Non-pigmented ciliary epithelial cell (primary cell): ENCODE measurements at places on chromosomes 1 and 21.

DNA sequence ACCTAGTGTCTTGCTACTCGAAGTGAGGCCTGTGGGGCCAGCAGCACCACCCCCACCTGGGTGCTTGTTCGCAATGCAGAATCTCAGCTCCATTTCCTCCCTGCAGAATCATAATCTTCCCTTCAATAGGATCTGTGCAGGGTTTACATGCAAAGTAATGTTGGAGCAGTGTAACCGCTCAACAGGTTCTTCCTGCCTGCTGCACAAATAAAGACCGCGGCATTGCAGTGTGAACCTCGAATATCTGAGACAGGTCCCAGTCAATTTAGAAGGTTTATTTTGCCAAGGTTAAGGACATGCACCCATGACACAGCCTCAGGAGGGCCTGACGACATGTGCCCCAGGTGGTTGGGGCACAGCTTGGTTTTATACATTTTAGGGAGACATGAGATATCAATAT is 119.2 kb downstream of the TLR5 start:
- no peak for DNase-seq

GRCh38 chr1:59045636-59046035 is 251.3 kb upstream of the FGGY start:
- no peak for DNase-seq

DNA sequence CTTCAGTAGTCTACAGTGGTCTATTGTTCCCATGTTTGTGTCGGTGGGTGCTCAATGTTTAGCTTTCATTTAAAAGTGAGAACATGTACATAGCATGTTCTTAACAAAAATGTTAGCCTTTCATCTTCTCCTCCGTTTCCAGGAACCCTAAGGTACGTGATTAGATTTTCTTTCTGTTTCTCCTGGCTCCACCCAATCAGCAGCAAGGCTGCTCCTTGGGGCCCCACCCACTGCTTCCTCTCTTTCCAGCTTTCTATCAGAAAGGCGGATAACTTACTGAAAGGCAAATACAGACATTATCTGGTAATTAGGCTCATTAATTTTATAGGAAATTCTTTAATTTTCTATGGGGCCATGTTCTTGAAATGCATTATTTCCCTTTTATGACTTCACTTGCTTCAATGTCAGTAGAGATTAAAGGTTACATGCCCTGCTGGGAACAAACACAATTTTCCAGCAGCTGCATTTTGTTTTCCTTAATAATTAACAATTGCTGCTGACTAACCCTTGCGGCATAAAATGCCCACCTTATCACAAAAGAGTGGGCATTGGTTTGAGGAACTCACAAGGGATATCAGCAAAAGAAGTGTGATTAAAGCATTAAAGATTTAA is 324.9 kb upstream of the SNX7 start:
- no peak for DNase-seq

DNA sequence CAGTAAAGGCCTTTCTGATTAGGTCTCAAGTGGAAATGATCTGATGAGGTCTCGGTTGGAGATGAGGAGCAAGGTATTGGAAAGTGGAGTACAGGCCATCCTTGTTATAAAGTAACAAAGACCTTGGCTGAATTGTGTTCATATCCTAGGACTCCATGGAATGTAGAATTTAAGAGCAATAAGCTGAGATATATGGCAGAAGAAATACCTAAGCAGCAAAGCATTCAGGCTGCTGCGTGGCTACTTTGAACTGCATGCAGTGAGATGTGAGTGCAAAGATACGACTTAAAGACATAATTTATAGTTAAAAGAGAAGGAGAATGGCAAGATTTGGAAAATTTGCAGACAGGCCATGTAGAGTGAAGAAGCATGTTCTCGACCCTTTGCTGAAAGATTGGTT is 11.2 kb upstream of the XPR1 start:
- no peak for DNase-seq

- DNase-seq = no peak
Observed at GRCh38 chr1:35210321-35211119, 17.6 kb upstream of the SFPQ start.

GRCh38 chr21:28993293-28993629 is 584 bp upstream of the LTN1 start:
- DNase-seq = no peak

DNA sequence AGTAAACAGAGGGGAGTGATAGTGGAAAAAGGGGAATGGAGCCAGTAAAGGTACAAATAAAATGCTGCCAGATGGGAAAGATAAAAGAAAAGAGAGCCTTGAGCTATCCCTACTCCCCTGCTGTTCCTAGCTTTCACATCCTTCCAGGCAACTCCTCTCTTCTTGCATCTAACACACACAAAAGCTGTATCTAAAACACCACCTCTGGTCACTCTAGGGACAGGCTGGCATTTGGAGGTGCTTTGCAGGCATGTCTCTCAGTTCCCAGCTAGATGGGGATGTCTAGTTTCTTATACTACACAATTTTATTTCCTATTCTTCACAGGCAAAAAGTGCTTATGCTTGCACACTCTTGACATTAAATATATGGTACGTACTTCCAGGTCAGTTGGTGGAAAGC is 185.1 kb upstream of the ST6GALNAC5 start:
- DNase-seq = no peak

DNA sequence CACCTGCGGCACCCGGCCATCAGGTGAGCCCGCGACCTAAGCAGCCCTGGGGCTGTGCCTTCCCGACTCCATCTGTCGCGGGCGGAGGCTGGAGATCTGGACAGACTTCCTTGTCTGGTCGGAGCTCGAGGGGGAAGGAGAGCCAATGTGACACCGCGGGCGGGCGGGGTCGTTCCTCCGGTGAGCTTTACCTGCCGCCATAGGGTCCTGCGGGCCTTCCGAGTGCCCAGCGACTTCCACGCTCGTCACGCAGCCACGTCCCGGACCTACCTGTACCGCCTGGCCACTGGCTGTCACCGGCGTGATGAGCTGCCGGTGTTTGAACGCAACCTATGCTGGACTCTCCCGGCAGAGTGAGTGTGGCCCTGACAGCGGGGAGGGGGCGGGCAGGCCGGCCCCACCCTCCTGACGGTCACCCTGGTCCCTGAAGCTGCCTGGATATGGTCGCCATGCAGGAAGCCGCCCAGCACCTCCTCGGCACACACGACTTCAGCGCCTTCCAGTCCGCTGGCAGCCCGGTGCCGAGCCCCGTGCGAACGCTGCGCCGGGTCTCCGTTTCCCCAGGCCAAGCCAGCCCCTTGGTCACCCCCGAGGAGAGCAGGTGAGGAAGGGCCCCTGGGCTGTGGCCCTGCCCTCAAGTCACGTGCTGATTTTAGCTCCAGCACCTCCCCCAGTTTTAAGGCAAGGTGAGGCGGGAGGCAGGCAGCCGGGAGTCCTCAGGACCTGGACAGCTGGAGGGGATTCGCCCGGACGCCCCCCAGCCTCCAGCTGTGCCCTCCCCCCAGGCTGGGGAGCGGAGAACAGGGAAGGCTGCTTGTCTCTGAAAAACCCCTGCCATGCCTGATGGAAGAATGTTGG is 1.1 kb downstream of the PUSL1 start:
- no peak for DNase-seq

DNA sequence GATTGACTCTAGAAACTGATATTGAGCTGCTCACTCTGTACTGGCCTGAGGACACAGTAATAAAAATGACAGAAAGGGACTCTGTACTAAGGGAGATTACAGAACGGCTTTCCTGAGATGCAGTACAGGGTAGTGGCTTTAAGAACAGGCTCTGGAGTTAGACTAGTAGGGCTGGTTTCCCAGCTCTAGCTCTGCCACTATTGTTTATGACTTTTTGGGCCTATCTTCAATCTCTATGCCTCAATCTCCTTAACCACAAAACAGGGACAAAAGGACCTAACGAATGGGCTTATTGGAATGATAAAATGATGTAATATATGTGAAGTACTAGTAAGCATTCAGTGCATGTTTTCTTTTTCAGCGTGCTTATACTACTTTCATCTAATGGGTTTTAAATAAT is 1.4 kb downstream of the DEPDC1 start:
- DNase-seq = no peak

GRCh38 chr1:1038694-1039093 is 18.8 kb downstream of the AGRN start:
- no peak for DNase-seq

DNA sequence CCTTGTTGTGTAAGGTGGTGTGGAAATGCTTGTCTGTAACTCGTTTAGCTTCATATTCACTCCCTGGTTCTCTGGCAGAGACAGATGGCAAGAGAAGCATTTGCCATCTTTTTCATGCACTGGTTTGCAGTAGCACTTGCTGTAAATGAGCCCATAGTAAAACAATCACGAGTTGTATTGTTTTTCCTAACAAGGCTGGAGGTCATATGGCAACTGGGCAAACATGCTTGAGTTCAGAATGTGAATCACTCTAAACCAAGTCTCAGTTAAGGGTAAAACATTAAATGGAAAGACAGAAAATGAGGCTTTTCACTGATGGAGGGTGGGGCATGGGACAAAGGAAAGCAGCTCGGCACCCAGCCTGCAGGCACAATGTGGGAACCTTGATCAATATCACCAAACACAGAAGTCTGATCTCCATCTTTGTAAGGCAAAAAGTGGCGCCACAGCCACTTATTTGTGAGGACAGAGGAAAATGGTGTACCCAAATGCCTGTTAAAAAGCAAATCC is 26.5 kb upstream of the LPAR3 start:
- DNase-seq = no peak

- no peak for DNase-seq
Observed at GRCh38 chr1:4616831-4617465, 37.5 kb upstream of the AJAP1 start.

- DNase-seq = no peak
Observed at GRCh38 chr1:29258976-29259801, 22.9 kb downstream of the PTPRU start.

- DNase-seq = no peak
Observed at GRCh38 chr1:54950006-54950368, 30.4 kb upstream of the TMEM61 start.

GRCh38 chr1:230332575-230333066 is 93.5 kb downstream of the PGBD5 start:
- no peak for DNase-seq

DNA sequence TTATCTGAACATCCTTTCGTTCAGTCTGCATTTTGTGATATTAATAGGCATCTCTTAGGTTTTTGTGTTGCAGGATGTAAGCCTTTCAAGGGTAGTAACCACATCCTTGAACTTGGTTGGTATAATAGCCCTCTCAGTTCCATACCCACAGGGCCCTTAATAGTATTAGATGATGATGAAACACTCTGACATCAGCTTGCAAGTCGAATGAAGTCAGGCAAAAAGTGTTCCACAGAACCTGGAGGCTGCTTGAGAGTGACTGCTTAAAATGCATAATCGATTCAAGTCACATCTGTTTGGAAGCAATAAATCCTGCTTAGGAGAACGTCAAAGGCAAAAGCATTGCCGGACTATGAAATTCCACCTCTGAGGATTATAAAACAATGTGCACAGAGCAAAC is 415.6 kb upstream of the KAZN start:
- no peak for DNase-seq

DNA sequence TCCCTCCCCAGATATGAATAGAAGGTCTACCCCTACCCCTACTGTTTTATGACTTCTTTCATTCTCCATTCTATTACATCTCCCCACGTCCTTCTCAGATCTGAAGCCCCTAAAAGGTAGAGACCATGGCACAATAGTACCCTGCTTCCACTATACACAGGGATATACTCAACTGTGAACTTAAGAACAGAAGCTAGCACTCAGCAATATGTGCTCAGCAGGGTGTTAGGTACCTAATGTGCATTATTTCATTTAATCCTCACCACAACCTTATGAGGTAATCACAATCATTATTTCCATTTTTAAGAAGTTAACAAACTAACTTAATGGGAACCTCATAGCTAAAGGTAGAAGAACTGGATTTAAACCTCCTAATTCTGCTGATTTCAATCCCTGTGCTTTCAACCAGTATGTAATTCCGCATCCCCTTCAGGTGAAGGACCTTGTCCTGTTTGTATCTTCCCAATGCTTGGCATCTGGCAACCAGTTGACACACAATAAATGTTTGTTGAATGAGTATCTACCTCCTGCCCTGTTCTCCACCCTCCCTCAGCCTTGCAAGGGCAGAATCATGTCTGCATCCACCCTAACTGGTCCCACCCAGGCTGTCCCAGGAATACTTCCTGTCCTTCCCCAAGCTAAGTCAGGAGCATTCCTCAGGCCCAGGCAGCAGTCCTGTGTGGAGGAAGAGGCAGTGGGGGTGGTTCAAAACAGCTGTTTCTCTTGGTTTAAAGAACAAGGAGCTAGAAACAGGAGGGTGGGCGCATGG is 6.5 kb downstream of the DENND2D start:
- no peak for DNase-seq

GRCh38 chr1:4754816-4755215 is 100.4 kb downstream of the AJAP1 start:
- no peak for DNase-seq

DNA sequence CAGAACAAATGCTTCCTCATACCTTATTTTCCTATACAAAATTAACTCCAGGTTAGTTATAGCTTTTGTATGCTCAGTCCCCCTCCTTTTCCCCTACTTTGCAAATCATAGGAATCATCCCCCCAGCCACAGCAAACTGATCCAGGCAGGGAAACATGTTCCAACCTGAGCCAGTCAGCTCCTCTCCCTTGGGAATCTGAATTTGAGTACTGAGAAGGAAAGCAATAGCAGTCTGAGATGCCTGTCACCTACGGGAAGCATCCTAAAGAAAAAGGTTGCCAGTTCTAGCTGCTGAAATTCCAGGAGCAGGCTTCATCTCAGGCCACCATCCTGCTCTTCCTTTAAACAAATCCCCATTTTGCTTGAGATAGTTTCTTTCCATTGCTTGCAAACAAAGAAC is 6.9 kb downstream of the ADSS2 start:
- DNase-seq = no peak

DNA sequence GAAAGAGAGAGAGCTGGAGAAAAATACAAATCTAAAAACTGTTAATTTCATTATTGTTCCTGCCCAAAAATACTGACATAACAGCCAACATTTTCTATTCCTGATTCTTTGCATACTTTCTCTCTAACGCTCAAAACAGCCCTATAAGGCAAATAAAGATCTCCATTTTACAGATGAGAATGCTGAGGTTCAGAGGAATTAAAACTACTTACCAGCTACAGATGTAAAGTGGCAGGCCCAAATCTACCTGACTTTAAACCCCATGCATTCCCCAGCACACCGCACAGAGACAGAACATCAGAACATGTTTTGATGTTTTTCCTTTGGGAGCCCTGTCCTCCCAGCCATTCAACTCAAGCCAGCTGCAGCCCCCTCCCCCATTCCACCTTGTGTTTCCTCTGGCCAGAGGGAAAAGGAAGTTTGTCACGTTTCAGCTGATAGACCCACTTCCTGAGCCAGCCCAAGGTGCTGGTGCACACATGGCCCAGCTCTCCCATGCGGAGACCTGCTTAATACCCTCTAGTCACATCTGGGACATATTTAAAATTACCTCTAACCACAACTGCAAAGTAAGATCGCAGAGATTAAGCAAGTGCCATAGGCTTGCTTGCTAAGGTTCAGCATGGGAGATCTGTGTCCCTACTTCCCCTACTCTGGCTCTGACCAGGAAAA is 133.1 kb upstream of the NFIA start:
- no peak for DNase-seq

- DNase-seq = no peak
Observed at GRCh38 chr1:53502641-53503432, 43.6 kb downstream of the DMRTB1 start.

- DNase-seq = no peak
Observed at GRCh38 chr1:178092878-178093493, 918 bp upstream of the RASAL2 start.

- DNase-seq = no peak
Observed at GRCh38 chr1:76921590-76921989, 54.3 kb downstream of the ST6GALNAC5 start.

GRCh38 chr1:17791055-17791390 is 35.9 kb downstream of the ACTL8 start:
- DNase-seq = no peak

- DNase-seq = no peak
Observed at GRCh38 chr21:28975397-28975796, 17.3 kb downstream of the LTN1 start.

- DNase-seq = no peak
Observed at GRCh38 chr1:20153000-20153418, 13.9 kb downstream of the PLA2G2F start.
